Hippocampal formation (tissue), 2 donors: ENCODE measurements at places on chromosomes 2 and 18.

DNA sequence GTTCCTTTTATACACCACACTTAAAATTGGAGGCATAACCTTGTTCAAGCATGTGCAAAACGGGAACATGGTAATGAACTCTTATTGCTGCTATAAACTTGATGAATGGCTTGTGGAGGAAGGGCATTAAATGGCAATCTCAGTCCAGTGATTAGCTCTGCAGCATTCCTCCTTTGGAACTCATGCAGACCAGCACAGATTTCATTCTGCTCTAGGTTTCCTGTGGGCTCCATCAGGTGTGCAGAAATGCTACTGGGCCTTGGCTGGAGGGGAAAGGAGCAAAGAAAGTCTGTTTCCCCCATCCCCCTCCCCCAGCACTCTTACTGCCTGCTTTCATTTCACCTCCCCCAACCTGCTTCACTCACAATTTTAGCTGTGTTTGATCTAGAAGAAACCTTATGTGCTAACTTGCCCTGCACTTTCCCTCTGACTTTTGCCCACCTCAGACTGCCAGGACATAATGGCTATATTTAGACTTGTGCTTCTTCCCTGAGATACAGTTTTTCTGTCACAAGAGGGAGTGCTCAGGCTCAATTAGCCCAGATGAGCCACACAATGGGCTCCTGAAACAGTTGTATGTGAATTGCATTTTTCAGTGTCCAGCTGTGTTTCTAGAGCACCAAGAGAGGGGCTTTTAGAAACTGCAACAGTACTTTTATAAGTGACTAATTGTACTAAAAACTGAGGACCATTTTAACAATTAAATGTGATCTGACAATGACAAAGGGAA lies 109.8 kb downstream of the FSHR start:
- DNase-seq = peak; percentile 9

- DNase-seq = no peak
These were observed 49.6 kb upstream of the TMEM177 start for GRCh38 chr2:119629323-119629825.

DNA sequence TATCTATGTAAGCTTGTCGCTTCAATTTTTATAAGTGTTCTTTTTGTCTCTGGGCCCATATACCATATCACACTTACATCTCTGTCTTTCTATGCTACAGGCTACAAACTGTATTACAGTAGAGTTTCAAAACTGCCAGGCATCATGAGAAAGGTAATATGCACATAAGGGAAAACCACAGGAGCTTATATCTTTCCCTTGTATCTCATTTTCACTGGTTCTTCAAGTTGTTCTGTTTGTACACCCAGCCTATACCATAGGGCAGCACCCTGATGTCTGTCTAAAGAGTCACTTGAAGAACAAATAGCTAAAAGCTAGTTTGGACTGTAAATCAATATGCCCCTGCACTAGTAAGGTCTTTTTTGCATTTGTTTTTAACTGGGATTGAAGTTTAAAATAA lies 366.7 kb downstream of the FIGN start:
- DNase-seq = no peak

DNA sequence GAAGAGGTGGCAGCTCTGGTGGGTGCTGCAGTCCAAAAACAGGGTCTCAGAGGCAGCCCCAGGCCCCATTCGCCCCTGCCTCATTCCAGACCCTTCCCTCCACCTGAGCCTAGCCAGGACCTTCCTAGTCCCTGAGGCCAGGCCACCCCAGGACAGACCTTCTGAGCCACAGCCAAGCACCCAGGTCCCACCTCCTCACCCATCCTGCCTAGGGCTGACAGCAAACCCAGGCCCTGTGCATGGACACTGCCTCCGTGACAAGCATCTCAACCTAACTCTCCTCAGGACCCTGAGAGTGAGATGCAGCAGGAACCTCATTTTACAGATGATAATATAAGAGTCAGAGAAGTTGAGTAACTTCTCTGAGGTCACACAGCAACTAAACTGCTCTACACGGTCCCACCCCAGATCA lies 15.5 kb downstream of the ADRA2B start:
- DNase-seq = no peak

- no peak for DNase-seq
These were observed 97.1 kb downstream of the COL5A2 start for GRCh38 chr2:189082376-189082975.

GRCh38 chr2:9187620-9188214 lies 18.9 kb upstream of the ASAP2 start:
- DNase-seq = no peak

GRCh38 chr2:221561770-221562169 lies 10.3 kb downstream of the EPHA4 start:
- no peak for DNase-seq

DNA sequence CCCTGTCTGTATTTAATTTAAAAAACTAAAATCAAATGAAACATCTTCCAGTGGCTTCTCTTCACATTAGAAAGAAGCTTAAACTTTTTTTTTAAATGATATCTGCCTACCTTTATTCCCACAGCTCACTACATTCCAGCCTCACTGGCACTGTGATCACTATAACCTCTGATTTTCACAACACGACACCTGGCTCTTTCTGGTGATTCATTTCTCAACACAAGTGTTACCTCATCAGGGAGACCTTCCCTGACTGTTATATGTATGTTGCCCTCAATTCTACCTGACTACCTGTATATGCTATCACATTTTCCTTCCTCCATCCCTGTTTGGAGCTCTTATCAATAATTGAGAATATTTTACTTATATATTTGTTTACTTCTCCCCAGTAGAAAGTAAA lies 76.6 kb downstream of the BAZ2B start:
- no peak for DNase-seq

DNA sequence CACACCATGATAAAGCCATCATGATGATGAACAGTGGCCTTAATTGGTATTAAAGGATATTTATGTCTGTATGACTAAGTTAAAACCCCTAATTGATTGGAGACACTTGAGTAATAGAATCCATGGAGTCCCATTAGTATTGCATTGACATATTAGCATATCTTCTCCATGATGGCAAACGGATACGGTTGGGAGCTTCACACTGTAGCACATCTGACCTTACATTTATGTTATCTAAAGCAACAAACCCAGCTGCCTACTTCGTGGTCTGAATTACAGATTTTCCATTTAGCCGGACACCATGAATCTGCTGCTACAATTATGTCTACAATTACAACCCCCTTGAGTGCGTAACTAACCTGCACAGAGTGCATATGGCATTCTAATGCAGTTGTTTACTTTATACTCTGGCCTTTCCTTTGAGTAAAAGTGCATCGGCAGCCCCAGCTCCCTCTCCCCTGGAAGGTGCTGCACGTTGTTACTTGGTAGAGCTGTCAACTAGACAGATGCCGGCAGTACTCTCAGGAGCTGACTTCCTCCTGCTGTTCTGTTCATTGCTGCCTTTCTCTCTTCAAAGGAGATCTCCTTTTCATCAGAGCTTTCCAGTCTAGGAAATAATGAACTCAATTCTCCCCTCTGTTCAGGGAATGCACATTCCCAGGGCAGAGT lies 92.1 kb downstream of the LRRC30 start:
- no peak for DNase-seq

GRCh38 chr18:59344996-59345395 lies 14.1 kb downstream of the LMAN1 start:
- no peak for DNase-seq

GRCh38 chr2:166239548-166239947 lies 111.7 kb upstream of the SCN1A start:
- DNase-seq = no peak

GRCh38 chr2:110865188-110865587 lies 132.8 kb downstream of the ACOXL start:
- no peak for DNase-seq

- peak; percentile 70 for DNase-seq
These were observed at the start of gene CYBRD1 for GRCh38 chr2:171522052-171522787. Gene CYBRD1, plus strand, starts transcription at chr2:171522474. Its CDS starts 72 bp downstream, at chr2:171522546.

GRCh38 chr18:49094136-49094535 lies 143.4 kb upstream of the SMAD7 start:
- DNase-seq = no peak

DNA sequence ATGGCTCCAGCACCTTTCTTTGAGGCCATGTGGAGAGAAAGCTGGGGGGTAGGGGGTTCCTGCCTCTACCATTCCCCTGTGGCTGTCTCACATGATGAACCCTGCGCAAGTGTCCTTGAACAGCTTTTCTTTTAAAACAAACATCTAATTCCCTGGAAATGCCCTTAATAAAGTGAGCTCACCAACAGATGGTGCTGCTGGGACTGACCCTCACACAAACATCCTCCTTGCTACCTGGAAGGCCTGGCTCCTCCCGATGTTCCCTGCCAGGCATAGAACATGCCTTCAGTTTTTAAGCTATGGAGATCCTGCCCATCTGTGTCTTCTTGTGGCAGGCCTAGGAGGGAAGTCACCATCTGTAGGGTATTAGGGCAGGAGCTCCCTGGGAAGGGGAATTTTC lies 60.7 kb upstream of the GATA6 start:
- no peak for DNase-seq

GRCh38 chr2:29039718-29040480 lies 34.4 kb downstream of the PCARE start:
- no peak for DNase-seq

- DNase-seq = no peak
These were observed 15.5 kb downstream of the NEURL3 start for GRCh38 chr2:96489663-96490062.
